T-helper 17 cell (primary cell): ENCODE measurements at places on chromosomes 7 and 10.

DNA sequence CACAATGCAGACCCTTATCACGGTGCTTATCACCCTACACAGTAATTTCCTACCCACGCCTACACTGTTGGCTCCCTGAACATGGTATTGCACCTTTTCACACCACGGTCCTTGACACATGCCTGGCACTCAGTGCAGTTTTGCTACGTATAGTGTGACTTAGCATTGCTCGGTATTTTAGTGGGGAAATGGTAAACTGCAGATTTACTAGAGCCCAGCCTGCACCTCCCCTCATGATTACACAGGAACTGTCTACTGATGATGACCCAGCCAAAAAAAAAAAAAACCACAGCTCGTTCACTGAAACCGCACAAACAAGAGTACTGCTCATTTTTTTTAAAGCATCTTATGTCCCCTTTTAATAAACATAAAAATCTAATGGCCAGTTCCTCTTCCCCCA lies 124.2 kb upstream of the ZNF746 start:
- no peak for DNase-seq

DNA sequence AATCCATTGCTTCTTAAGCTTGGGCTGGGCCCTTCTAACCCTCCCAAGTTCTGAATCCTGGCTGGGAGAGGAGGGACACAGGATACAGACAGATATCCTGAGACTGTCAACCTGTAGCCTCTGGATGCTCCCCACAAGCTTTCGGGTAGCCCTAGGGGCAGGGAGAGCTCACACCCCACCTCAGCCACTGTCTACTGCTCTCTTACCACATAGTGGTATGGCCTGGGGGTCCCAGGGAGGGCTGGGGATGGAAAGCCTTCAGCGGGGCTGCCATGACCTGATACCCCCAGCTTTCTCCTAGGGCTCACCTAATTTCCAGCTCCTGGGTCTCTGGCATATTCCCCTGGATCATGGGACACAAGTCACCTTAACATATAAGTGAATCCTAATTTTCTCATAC lies 25.1 kb downstream of the CRHR2 start:
- DNase-seq = no peak

DNA sequence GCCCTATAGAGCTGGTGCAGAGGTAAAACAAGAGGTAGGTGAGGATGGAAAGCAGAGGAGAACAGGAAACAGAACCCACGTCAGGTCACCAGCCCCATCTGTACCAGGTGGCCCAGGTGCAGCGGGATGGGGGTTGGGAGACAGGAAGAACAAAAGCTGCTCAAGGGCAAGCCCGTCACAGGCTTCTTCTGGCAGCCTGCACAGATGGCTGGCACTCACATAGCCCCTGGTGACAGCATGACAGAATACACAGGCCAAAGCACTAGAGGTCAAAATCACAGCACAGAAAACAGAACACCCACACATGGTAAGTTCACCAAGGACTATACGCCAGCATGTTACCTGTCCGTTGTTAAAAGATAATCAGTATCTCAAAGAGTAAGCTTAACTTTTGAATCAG lies 126.8 kb downstream of the GALNT11 start:
- DNase-seq = no peak

DNA sequence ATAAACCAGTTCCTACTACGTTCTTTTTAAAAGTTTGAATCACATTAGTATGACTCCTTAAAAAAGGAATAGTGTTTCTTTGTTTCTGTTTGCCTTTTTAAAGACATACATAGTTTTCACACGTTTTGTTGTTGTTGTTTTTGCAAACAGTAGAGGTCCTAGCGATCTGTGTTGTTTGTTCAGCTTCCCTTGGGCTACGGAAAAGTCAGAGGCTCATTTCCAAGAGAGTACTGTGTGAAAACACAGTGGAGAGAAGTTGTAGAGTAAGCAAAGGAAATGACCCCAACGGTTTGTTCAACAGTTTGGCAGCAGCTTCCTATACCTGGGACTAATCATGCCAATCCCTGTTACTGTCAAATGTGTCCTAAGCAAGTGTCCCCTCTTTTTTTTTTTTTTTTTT lies 87.1 kb upstream of the STEAP1 start:
- DNase-seq = no peak

DNA sequence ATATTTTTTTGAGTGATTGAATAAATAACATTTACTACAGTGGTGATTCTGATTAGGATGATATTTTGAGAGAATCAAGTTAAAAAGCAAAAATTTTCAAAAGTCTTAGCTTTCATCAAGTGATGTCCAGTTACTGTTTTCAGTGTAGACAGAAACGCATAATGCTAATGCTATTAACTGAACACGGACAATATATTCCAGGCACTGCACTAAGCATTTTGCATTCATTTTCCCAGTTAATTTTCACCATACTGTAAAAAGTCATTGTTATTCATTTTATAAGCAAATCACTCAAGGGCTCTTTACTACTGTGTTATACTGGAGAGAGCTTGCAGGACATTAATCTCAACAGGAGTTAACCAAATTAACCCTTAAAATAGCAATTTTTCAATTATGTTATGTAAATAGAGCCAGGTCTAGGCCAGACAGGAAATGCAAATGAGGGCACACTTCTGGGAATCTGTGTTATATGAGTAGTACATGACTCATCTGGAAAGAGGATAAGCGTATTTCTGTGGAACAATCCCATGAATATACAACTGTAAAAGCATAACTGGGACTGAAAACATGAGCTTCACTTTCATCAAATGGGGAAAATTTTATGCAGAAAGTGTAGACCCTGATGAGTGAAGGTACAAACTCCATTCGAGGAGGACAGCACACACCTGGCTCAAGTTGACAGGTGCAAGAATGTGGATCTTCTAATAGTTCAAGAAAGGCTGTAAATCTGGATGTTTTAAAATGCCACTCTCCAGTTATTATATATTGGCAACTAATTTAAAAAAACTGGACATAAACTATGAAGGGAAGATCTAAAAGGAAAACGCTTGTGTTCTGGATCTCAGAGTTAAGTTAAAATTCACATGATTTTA lies 75.4 kb downstream of the ANK3 start:
- DNase-seq = no peak

DNA sequence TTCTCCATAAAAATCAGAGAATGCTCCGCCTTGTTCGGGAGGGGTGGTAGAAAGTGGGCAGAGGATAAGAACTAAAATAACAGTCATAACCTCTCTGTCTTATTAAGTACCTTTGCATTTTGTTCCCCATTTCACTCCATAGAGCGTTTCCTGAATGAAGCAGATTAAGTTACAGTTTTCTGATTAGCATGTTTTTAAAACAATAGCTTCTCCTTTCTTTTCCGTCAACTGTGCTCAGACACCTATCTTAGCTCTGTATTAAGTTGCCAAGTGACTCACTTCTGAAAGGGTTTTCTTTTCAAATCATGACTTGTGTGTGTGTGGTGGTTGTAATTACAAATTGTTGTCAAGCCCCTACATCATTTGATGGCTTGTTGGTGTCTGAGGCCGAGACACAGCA lies 1.4 kb downstream of the HABP2 start:
- DNase-seq = no peak
